Hematopoietic multipotent progenitor cell treated with erythropoietin and hydrocortisone succinate and interleukin-3 and kit ligand, for 4 days (in vitro differentiated cells): ENCODE measurements at places on chromosomes 6 and 20.

GRCh38 chr20:17503301-17504065 is 27.7 kb downstream of the BFSP1 start:
- DNase-seq, result peak; percentile 87

DNA sequence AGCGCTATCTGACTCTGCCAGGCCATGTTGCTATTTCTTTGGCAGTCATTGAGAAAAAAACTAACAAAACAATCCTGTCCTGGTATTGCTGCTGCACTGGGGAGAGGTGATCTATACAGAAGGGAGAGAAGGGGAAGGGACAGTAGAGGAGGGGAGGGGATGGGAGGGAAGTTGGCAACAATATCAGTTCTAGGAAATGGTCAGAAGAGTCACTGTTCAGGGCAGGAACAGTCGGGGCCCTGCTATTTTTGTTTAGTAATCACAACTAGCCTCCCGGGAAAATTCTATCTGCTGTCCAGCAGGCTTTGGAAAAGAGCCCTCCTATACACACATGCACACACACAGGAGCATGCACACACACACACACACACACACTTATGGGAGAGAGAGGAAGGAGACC is 142.3 kb upstream of the CARMIL1 start:
- peak; percentile 66 for DNase-seq

DNA sequence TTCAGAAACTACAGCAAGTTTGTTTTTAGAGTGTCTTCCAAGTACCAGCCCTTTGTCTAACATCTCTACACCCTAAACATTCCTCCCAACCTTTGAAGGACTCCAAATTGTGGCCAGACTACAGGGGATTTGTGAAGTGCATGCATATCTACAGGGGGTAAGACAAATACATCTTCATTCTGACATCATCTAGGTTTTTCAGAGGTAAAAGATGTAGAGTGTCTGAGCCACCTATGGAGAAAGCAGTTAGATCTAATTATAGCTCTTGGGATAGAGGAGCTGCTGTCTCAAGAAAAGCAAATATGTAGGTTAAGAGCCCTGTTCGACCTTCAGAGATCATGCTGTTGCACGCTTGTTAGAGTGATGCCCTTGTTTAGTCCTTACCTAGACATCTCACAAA is 617.7 kb upstream of the AGPAT4 start:
- DNase-seq, result no peak

DNA sequence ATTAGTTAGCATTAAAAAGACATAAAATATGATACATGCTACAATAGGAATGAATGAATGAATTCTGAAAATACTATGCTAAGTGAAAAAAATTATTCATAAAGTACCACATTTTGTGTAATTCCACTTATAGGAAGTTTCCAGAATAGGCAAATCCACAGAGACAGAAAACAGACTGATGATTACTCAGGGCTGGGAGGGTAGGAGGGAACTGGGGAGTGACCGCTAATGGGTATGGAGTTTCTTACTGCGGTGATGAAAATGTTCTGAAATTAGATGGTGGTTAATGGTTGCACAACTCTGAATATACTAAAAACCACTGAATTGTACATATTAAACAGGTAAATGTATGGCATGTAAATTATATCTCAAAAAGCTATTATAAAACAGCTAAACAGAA is 22.6 kb downstream of the FERMT1 start:
- DNase-seq, result no peak

DNA sequence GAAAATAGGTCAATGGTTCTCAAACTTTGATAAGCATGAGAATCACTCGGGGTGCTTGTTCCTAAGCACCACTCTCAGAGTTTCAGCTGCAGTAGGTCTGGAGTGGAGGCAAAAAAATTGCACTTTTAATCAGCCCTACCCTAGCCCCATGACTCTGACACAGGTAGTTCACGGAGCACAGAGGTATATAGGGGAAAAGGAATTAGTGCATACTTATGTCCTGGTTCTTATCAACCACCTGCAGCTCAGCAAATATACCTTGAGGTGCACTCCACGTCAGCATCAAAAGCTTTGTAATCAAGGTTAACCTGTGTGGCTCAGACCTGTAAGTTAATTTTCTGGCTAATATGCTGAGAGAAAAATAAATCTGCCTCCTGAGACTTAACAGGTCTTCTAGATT is 138.8 kb upstream of the HMGN3 start:
- no peak for DNase-seq

DNA sequence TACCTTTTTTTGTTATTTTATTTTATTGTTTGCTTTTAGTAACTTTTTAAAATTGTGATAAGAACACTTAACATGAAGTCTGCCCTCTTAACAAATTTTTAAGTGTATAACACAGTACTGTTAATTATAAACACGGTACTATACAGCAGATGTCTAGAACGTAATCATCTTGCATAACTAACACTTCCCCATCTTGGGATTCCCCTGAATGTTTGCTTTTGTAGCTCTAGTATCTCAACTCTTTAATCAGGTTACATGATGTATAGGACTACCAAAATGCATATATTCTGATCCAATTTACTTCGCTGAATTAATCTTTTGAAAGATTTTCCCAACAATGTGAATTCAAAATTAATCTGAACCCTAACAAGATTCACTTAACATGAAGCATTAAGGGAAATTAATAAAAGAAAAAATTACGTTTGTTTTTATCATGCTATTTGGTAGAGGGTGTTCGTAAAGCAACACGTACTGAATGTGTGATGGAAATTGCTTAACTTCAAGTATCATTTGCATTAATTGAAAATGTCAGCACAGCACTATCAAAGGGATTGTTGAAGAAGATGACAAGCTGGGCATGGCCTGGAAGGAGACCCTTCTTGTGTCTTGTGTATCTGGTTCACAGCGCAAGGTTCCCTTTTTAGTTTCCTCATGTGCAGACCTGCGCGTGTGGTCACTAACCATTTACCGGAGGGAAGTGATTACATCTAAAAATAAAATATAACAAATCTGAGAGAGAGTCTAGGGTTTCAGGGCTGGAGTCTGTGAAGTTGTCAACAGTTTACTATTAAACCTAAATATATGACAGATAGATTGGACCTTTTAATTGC is 15.2 kb downstream of the COL19A1 start:
- DNase-seq, result peak; percentile 37

- DNase-seq, result no peak
These were observed 5.9 kb downstream of the NHSL1 start for GRCh38 chr6:138493413-138493812.

DNA sequence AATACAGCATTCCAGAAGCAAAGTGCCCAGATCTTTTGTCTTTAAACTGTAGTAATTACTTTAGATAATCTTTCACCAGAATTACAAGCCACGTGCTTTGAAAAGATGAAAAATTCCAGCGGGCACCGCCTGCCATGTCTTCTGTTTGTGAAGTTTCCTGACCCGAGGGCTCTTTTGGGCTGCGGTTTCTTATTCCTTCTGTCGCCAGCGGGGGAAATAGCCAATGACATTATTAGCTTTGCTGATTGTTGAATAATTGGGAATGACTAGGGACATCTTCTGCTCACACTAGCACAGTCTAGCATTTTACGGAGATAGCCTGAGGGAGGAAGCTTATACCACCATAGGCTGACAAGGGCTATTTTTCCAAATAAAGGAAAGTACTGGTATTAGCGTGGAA is 124.7 kb downstream of the SAMD5 start:
- DNase-seq, result no peak

GRCh38 chr6:153058291-153058690 is 55.8 kb upstream of the MTRF1L start:
- peak; percentile 49 for DNase-seq

DNA sequence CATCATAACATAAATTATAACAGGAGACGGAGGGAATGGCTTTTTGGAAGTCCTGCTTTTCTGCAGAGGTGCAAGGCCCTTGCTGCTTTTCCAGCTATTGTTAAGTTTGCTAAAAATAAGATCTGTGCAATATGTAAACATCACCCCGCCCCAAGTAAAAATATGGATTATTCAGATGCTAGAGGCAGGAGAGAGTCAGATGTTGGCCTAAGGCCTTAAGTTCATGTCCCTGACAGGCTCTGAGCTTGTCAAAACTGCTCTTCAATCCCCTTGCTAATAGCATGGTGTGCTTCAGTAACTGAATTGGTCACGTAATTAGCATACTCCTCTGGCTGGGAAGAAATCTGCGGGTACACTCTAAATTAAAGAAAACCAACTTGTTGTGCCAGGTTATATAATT is 147.5 kb downstream of the BMP2 start:
- no peak for DNase-seq

DNA sequence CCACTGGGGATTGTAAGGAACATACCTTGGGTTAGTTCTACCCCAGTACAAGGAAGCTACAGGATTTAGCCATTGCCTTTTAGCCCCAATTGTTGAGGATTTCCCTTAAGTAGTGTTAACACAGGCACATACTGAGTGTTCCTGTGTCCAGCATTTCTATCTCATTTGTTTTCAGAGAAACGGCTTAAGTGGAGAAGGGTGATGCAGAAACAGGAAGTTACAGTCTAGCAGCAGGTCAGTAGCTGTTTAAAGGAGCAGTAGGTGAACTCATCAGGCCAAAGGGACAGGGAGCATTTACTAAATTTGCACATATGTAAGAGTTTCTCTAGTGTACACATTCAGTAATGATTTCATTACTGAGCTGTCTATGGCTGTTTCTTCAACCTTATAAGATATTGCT is 644.2 kb upstream of the GJE1 start:
- peak; percentile 71 for DNase-seq

GRCh38 chr6:134621858-134622257 is 303.9 kb upstream of the SGK1 start:
- DNase-seq, result no peak

GRCh38 chr20:37090407-37090806 is 5.4 kb downstream of the RBL1 start:
- DNase-seq, result peak; percentile 13

DNA sequence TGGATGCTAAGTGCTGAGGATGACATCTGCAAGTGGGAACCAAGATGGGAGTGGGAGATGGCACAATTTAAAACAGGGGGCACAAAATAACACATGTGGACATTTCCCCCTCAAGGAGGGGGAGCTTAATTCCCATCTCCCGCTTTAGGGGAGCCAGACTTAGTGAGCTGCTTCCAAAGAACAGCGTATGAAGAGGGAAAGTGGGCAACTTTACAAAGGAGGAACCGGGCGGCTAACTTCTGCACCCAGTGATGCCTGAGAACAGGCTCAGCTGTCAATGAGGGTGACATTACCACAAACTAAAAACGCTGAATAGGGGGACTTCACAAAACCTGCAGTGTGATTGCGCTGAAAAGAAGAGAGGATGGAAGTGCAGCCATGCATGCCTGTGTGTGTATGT is 95.5 kb upstream of the NXT1 start:
- no peak for DNase-seq

DNA sequence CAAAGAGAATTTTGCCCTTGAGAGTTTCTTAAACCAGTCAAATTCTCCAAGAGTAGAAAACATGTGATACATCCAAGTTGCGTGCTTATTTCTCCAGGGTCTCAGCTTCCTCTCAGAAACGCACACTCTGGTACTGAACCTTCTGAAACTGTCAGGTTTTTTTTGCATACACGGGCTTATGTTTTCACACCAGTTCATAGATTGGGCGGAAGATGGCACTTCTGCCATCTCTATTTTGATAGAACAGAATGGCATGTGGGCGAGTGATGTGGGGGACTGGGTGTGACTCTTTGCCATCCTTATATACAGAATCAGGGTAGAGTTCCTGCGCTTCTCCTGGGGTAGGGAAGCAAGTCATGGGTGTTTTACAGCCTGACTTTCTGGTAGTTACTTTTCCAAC is 56.4 kb downstream of the ADTRP start:
- no peak for DNase-seq

DNA sequence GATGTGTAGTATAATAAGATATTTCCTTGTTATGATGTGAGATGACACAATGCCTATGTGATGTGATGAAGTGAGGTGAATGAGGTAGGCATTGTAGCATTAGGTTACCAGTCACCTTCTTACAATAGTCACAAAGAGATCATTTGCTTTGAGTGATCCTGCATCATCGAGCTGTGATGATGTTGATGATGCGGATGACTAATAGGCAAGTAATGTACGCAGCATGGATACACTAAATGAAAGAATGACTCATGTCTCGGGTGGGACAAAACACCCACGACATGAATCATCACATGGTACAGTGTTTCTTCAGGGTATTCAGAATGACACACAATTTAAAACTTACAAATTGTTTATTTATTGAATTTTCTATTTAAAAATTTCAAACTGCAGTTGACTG is 806.3 kb upstream of the GJE1 start:
- no peak for DNase-seq

GRCh38 chr20:57598060-57598459 is 22.2 kb downstream of the ZBP1 start:
- DNase-seq, result no peak

DNA sequence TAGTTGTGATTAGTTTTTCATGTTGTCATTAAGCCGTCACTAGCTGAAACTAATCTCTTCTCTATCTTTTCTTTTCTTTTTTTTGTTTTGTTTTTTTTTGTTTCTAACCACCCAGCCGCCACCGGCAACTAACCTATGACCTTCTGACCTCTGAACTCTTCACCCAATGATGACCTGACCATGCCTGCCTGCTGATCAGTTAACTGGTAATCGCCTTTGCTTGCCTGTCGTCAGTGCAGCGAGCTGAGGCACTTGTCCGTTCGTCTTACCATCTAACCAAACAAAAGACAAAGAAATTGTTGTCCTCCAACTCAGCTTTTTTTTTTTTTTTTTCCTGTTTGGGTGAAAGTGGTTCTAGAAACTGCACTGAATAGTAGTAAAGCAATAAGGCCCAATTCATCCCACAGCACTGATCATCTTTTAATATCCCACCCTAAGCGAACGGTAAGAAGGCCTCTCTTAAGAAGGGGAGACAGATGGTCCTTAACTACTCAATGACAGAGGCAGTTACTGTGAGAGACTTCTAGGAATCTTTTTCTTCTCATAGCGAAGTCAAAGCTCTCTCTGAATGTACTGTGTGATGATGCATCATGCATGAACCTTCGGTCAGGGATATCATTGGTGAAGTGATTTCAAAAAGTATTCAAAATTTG is 156.2 kb downstream of the QKI start:
- DNase-seq, result no peak

- DNase-seq, result peak; percentile 53
These were observed 36.2 kb upstream of the CCDC167 start for GRCh38 chr6:37535759-37536490.

DNA sequence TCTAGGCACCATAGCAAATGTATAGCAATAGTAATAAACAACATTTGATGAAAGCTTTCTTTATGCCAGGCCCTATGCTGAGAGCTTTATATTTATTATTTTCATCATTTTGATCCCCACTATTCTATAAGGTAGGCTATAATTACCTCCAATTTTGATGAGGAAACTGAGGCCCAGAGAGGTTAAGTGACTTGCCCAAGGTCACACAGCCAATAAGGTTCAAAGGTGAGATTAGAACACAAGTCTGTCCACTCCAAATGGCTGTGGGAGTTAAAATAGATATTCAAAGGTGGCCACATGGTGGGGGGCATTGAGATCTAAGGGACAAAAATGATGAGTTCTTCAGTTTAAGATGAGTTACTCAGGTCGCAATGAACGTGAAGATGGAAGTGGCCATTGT is 269.9 kb downstream of the BMP7 start:
- no peak for DNase-seq
